ENCODE measurements at places on chromosomes 7 and 10.

DNA sequence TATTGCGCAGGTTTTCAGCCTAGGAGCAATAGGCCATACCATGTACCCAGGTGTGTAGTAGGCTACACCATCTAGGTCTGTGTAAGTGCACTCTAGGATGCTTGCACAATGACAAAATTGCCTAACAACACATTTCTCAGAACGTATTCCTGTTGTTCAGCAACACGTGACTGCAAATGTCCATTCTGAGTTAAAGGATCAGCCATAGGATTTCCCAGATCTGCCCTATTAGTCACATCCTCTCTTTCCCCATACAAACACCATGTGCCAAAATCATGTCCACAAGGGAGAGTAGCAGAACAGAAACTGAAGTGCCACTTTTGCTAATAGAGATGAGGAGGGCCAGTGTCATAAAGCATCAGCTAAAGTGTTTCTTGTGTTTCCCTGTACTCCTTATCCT, 42.6 kb upstream of the AMPH start:
- DNase-seq: no peak

GRCh38 chr7:121547544-121548092, 151.5 kb upstream of the FAM3C start:
- peak; percentile 69 for DNase-seq

DNA sequence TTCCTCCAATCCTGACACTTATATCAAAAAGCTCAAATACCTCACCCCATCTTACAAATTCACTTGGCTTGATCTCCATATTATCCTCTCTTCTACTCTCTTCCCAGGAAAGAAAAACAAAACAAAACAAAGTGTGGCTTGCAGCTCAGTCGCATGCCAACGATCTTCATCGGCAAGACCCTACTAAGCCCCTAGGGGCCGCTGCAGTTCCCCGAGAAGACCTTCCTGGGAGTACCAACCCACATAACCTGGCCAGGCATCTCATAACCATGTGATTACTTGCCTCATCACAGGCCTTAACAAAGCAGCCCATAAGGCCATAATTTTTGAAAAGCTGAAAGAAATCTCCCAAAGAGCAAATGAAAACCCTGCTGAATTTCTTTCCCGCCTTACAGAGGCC, 103.7 kb downstream of the ZNF92 start:
- DNase-seq: peak; percentile 7

DNA sequence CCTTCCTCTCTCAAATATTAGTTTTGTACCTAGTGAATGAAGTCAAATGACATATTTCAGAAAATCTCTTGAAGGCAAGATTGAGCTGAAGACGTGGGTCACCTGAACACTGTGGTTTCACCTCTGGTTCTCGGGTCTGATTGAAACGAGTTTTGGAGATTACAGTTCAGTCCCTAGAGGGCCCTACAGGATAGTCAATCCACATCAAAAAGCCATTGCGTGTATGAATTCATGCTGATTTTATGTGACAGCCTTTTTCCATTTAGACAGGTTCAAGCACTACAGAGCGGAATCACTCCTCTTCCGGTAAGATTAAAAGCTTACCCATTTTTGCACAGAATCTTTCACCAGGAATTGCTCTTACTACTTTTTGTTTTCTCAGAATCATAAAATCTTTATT, 62.2 kb downstream of the VIM start:
- DNase-seq: peak; percentile 4
